T47D (cell line): ENCODE measurements at places on chromosomes 11 and 22.

DNA sequence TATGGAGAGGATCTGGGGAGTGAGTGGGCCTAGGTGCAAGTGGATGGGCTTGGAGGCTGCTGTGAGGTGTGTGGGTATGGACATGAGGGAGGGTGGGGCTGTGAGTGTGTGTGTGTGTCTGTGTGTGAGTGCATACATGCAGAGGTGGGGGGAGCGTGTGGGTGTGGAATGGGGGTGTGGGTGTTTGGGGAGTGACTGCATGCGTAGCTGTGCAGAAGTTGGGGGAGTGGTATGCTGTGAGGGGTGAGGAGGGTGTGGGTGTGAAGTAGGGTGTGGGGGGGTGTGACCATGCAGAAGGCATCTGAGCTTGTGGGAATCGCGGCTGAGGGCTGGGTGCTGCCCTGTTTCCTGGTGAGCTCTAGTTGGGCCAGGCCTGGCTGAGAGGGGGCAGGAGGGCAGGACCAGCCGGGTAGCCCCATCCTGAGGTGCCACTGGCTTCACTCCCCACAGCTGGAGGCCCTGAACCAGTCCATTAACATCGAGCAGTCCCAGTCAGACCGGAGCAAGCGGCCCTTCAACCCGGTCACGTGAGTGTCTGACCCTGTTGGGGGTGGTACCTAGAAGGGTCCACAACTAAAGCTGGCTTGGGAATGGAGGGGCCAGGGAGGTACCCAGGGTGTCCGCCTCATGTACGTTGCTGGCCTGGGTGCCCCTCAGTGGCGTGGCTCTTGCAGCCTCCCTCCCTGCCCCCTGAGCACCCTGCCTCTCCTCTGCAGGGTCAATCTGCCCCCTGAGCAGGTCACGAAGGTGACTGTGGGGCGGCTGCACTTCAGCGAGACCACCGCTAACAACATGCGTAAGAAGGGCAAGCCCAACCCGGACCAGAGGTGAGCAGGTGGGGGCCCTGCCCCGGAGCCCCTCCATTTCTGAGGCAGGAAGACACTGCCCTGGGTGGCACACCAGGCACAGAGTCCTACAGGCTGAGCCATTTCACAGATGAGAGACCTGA, 16.5 kb downstream of the TMEM258 start:
- DNase-seq = no peak

DNA sequence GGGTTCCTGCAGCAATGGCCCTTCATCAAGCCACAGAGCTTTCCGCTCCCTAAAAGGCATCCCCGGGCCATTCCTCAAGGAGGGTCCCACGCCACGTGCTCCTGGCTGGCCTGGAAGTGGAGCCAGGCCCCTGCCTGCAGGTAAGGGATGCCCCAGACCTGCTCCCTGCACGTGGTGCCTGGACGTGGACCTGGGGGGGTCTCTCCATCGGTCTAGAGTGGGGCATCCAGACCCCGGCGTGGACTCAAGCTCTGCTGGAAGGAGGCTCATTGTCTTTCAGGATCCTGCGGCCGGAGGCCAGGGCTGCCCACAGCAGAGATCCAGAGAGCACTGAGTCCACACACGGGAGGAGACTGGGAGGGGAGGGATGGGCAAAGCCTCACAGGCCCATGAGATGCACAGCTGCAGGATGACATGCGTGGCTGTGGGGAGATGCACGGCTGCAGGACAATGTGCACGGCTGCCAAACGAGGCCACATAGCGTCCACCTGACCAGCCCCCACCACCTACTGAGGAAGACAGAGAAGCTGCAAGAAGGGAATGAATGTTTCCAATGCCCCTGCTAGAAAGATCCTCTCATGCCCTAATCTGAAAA, 236.7 kb downstream of the BRD1 start:
- DNase-seq = no peak

DNA sequence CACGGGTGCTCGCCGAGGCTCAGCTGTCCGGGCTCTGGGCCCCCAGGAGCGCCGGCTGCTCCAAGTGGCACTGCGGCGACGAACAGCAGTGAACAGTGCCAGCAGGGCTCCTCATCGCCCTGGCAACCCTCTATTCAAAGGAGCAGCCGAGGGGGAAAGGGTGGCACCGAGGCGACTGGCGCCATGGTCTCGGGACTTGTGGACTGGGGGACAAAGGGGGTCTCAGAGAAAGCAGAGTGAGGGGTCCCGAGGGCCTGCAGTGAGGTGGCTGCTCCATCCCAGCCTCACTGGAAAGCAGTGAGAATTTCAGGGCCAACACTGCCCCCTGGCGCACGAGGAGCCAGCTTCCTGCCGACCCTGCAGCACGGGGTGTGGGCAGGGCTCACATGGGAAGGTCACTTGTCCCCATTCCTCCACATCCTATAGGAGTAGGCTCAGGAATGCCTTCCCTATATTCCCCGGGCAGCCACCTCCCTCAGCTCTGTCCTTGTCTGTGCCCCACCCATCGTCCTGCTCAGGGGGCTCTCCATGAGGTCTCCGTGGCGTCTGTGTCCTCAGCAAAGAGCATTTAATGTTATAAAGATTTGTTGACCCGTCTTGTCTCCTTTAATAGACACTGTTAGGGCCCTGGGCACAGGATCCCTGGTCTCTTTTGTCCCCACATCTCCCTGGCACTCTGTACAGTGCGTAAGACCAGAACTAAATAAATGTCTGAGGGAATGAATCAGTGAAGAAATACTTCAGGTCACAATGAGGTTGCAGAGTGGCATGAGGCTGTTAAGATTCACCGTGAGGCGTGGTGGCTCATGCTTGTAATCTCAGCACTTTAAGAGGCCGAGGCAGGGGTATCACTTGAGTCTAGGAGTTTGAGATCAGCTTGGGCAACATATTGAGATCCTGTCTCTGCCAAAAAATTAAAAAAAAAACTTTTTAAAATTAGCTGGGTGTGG, 26.4 kb downstream of the LRFN4 start:
- no peak for DNase-seq

GRCh38 chr11:88414385-88414861, 76.9 kb upstream of the CTSC start:
- DNase-seq = no peak

- peak; percentile 46 for DNase-seq
Measured at GRCh38 chr11:78037056-78037455, 14.0 kb upstream of the KCTD14 start.

DNA sequence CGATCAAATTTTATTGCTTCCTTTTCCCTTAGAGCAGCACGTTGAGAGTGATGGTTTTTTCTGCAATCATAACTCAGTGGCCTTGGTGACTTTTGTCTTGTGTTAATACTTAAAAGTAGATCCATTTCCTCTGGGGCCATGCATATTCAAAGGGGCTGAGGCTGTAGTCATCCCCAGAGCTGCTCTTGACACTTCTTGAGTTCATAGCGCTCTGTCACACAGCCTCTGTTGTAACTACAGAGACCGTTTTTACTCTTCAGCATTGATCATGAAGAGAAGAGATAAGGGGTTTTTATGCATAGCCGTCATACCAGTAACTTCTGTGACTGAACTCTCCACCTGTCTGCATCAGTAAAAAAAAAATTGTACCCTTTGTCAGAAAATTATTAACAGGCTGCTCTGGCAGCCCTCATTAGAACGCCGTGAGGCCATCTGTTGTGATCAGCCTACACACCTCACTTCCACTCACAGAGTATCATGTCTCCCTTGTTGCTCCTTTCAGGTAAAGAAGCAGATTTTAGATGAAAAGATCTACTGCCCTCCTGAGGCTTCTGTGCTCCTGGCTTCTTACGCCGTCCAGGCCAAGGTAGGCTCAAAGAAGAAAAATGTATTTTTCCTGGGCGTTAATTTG, 38.4 kb downstream of the NF2 start:
- no peak for DNase-seq

- no peak for DNase-seq
Measured at GRCh38 chr11:71431271-71431670, 16.9 kb downstream of the DHCR7 start.

- no peak for DNase-seq
Measured at GRCh38 chr11:82776377-82776776, 42.7 kb upstream of the FAM181B start.

GRCh38 chr11:110433393-110434333, 3.9 kb downstream of the FDX1 start:
- DNase-seq = peak; percentile 51

- peak; percentile 57 for DNase-seq
Measured at GRCh38 chr11:119134389-119134978, 13.1 kb downstream of the HINFP start.

- DNase-seq = no peak
Measured at GRCh38 chr11:88117281-88117858, 57.9 kb downstream of the RAB38 start.

DNA sequence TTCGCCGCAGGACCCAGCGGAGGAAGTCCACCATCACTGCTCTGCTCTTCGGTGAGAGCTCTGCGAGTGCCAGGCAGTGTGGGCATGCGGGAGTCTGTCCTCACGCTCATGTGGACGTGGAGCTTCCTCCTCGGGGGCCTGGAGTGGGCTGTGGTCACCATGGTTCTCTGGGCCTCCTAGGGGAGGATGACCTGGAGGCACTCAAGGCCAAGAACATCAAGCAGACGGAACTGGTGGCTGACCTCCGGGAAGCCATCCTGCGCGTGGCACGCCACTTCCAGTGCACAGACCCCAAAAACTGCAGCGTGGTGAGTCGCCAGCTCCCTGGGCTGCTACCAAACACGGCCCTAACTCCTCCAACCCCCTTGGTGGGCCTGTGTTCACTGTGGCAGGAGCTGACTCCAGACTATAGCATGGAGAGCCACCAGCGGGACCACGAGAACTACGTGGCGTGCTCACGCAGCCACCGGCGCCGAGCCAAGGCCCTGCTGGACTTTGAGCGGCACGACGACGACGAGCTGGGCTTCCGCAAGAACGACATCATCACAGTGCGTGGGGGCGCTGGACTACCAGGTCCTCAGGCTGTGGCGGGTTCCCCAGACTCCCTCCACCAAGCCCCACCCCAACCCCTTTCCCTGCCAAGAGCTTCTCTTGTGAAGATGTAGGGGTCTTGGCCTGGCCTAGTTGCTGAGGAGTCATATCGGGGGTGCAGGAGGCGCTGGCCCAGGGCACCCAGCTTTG, 36.8 kb downstream of the SGSM3 start:
- DNase-seq = no peak

DNA sequence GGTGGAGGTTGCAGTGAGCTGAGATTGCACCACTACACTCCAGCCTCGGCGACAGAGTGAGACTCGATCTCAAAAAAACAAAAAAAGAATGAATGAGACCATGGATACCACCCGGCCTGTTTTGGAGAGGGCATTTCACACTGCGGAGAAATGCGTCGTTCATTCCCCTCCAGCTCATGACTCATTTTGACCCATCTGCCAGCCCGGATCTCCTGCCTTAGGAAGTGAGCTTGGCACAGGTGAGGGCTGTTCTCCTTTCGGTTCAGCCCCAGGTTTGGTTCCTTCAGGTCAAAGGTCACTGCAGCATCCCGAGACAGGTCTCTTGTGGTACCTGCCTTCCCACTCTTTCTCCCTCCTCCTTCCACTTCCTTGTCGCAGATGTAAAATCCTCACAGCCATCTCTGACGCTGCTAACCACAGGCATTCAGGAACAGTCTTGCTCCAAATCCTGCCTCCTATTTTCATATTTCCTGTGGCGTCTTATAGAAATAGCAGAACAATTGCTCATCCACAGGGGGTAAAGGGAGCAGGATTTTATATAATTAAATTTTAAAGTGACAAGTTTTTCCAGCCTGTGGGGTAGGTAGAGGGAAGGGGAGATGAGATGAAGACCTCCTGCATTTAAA, 517.9 kb downstream of the NTM start:
- peak; percentile 61 for DNase-seq

GRCh38 chr11:103380031-103380430, 270.8 kb downstream of the DYNC2H1 start:
- no peak for DNase-seq

GRCh38 chr11:1632053-1632714, 2.6 kb downstream of the KRTAP5-5 start:
- DNase-seq = no peak

GRCh38 chr11:8168485-8169257, at the start of gene RIC3:
Gene RIC3 (minus strand): TSS chr11:8169025. CDS start chr11:8168989, 36 bp downstream.
- no peak for DNase-seq

DNA sequence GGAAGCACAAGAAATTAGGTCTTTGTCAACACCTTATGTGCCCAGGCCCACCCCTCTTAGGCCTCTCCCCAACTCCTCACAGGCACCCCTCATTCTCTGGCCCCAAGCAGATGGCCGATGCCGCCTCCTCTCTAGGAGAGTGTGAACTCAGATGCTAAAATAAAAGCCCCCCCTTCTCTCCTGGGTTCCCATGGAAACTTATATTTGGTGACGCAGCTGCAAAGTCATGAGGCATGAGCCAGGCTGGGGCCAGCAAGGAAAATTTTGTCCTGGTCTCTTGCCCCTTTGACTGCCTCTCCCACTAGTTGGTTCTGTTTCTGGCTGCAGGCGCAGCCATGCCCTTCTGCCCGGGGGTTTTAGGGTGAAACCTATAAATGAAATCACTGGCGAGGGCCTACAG, 11.8 kb downstream of the RCOR2 start:
- DNase-seq = no peak

DNA sequence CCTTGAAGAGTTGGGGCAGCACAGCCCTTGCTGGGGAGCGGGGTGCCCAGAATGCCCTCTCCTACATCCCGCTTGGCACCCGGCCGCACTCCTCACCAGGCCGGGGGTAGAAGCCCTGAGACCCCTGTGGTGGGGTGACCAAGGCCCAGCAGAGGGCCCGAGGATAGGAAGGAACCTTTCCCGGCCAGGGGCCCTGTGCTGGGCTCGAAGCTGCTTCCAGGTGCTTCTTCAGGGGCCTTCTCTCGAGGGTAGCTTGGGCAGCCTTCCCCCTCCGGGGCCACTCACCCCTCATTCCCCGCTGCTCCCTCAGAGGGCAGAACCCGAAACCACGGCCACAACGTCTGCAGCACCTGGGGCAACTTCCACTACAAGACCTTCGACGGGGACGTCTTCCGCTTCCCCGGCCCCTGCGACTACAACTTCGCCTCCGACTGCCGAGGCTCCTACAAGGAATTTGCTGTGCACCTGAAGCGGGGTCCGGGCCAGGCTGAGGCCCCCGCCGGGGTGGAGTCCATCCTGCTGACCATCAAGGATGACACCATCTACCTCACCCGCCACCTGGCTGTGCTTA, 752 bp downstream of the MUC2 start:
- DNase-seq = no peak

DNA sequence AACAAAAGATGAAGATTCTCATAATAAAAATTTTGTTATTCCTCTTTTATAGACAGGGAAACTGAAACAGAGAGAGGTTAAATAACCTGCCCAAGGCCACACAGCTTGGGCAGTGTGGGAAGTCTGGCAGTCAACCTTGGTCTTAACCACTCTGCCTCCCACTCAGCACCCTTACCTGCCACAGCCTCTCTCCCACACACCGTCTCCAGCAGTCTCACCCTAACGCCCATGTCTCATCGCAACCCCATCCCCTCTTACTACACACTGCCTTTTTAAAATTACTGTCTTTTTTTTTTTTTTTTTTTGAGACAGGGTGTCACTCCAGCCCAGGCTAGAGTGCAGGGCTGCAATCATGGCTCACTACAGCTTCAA, 25.0 kb downstream of the ARRB1 start:
- DNase-seq = no peak

- DNase-seq = peak; percentile 17
Measured at GRCh38 chr11:119797736-119798135, 68.7 kb upstream of the NECTIN1 start.

DNA sequence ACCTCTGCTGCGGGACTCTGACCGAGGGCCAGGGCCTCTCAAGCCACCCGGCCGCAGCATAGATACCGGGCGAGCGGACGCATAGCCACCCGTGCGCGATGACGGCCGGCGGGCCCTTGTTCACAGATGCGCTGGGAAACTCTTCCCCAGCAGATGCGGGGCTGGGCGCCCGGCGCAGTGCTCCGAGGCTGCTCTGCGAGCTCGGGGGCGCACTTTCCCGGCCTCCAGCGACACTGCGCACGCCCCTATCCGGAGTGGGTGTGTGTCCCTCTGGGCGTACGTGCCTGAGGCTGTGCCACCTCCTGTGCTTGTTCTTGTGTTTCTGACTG, 104.7 kb upstream of the E2F8 start:
- DNase-seq = no peak
